ENCODE measurements at places on chromosomes 5 and 9.
A peak's percentile ranks its signal among the peaks of the same experiment; 100 is the strongest.

DNA sequence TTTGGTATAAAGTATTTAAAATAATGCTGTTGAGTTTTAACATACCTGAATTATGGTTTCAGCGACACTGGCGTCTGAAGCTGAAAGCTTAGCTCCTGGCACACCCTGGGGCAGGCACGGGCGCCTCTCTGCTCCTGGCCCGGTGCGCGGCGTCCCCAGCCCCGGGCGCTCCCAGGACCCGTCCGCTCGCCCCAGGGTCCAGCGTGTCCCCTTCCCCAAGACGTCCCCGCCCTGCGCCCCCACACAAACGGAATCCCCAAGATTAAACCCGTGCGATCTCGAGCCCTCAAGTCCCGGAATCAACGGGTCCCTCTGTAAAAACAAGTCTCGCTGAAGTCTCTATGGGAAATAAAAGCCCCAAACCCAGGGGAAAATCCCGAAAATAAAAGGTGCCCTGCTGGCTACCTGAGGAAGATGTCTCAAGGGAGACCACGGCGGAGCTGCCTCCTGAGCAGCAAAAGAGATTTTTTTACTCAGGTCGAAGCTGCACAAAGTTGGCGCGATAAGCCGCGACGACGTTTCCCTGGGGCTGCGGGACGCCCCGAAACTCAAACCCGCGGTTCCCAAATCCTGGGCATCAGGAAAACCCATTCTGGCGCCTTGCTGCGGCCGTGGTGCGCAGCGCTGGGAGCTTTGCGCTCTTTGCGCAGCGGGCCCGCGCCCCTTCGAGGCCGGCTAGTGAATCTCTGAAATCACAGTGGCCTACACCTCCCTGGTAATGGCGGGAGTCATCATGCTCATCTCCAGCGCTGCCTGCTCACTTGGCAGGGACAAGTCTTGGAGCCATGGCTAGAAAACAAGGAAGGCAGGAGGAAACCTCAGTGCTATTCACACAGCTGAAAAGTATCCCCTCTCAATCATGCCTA, 6.3 kb upstream of the IFNA8 start:
- DNase-seq: no peak

DNA sequence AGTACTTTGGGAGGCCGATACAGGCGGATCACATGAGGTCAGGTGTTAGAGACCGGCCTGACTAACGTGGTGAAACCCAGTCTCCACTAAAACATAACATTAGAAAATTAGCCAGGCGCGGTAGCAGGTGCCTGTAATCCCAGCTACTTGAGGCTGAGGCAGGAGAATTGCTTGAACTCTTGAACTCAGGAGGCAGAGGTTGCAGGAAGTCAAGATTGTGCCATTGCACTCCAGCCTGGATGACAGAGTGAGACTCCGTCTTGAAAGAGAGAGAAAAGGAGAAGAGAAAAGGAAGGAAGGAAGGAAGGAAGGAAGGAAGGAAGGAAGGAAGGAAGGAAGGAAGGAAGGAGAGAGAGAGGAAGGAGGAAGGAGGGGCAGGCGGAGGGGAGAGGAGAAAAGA, 45.1 kb downstream of the MYO10 start:
- DNase-seq: no peak

DNA sequence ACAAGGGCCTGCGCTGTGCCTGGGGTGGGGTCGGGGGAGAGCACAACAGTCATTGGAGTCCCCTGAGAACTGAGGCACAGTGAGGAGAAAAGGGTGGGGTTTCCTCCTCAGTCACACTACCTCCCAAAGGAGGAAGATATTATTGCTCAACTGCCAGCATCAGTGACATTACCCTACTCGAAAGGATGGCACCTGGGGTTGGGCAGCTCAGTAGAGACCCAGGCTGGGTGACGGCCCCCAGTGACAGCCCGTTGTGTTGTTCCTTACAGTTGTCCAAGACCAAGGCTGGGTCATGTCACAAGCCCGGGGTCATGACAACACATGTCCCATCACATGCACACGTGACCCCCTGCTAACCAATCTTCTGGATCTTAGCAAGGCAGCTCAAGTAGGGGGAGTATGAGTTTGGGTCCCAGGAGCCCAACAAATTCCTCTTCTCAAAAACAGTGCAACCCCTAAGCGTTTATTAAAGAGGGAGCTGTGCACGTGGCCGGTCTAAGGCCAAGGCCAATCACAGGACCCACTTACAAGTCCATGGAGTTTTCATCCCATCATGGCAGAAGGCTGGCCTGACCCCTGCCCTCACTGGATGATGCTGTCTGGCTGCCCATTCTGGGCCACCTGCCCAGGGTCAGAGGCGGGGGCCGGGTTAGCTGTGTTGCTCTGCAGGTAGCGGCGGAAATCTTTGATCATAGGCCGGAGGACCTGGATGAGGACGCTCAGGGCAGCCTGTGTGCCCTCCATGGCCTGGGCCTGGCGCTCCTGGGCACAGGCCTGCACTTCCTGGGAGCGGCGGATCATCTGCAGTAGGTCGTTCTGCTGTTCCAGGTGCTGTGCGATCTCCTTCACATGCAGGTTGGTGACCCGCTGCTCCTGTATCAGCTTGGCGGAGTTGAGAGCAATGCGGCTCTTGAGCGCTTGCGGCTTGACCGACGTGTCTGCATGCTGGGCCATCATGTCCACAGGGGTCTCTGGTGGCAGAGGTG, 4.0 kb downstream of the NAIF1 start:
- no peak for DNase-seq

GRCh38 chr5:122295138-122295537, 16.9 kb upstream of the SNCAIP start:
- DNase-seq: no peak

DNA sequence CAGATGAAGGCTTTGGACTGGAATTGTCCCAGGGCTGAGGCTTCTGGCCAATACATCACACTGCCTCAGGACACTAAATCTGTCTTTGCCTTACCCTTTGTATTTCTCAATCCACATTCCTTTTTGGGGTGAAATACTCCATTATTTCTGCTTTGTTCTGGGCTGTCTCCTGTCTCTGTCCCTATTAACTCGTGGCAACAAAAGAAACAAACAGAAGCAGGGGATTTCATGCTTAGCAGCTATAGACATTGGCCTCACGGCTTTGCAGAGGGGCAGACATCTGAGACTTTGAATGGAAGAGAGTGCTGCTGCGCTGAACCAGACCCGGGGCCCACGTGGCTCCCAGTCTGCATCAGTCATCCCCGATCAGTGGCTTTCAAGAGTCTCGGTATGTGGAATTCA, 129.7 kb downstream of the ARL15 start:
- DNase-seq: no peak

GRCh38 chr5:116144103-116144502, 59.3 kb downstream of the COMMD10 start:
- DNase-seq: no peak

- DNase-seq: peak; percentile 58
These were observed 252.2 kb downstream of the PIK3R1 start for GRCh38 chr5:68467794-68468193.

DNA sequence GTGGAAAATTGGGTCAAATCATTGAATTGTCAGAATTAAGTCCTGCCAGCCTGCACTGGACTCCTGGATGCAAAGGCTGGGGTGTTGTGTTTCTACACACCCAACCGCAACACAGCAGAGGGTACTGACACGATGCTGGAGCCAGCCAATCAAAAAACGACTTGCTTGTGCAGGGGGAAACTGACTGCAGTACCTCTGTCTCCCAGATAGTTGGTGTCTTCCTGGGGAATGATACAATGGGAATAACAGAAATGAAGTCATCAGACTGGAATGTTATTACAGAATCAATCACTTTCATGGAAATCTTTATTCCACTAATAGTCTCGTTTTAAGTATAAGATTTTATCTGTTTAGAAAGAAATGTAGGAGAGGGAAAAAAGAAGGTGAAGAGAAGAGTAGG, 330.3 kb downstream of the MLLT3 start:
- no peak for DNase-seq

GRCh38 chr5:38135486-38136039, 122.8 kb upstream of the EGFLAM start:
- no peak for DNase-seq

- no peak for DNase-seq
These were observed 559.5 kb upstream of the KLF4 start for GRCh38 chr9:108049026-108049607.

- DNase-seq: peak; percentile 37
These were observed 547 bp downstream of the ANP32B start for GRCh38 chr9:97983589-97984187.

GRCh38 chr5:11012295-11012694, 251.3 kb upstream of the DAP start:
- no peak for DNase-seq

DNA sequence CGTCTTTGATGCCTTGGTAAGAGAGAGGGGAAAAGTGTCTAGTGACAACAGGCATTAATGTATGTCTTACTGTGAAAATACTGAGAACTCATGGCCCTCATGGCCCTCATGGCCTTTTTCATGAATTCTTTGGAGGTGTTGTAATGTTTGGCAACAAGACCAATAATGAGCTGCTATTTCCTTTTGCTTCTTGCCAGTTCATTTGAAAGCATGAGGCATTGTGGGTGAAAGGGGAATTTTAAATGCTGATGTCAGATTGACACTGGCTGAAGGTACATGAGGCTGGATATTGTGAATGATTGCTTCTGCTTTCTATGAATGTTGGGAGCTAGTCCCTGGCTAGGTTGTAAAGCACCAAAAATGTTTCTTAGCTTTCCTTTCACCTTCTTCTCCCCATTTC, 79.2 kb downstream of the DOCK2 start:
- DNase-seq: no peak

- DNase-seq: no peak
These were observed 336.5 kb downstream of the DIRAS2 start for GRCh38 chr9:90306158-90306557.

DNA sequence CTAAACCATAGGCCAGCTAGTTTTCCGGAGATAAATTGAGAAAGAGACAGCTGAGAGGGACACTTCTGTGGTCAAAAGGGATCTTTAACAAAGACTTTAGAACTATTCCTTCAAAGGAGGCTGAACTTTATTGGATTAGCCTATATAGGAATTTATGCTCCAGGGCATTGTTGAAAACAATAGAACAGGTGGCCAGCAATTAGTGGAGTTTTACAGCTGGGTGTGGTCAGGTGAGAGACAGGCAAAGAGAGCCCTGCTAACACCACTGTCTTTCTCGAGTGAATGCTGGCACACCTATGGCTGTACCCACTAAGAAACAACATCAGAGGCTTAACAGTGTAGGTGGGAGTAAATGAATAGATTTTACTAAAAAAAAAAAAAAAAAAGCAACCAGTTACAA, 16.7 kb upstream of the TLR4 start:
- DNase-seq: no peak

GRCh38 chr5:122612901-122613300, 162.0 kb upstream of the SNX2 start:
- no peak for DNase-seq

GRCh38 chr5:67793418-67793817, 422.1 kb upstream of the PIK3R1 start:
- DNase-seq: no peak

GRCh38 chr5:159345861-159346260, 15.6 kb upstream of the IL12B start:
- no peak for DNase-seq

- DNase-seq: no peak
These were observed 18.3 kb upstream of the CCDC192 start for GRCh38 chr5:127684726-127685467.

- no peak for DNase-seq
These were observed 478.3 kb downstream of the EBF1 start for GRCh38 chr5:158621391-158621790.

DNA sequence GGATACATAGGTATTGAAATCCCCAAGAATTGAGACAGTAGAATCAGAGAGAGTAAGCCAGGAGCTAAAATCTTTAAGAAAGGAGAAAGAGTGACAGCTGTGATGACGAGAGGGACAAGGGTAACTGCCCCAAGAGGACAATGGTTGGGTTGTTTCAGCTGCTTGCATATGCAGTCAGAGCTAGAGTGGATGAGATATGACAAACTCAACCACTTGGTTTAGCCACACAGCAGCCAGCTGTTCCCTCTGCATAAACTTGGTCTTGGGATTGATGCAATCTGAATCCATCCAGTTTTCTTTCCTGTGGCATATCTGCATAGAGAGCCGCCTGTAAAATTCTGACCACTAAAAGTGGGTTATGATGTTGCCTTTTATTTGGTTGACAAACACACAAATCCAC, 100.7 kb downstream of the ZNF622 start:
- DNase-seq: no peak

DNA sequence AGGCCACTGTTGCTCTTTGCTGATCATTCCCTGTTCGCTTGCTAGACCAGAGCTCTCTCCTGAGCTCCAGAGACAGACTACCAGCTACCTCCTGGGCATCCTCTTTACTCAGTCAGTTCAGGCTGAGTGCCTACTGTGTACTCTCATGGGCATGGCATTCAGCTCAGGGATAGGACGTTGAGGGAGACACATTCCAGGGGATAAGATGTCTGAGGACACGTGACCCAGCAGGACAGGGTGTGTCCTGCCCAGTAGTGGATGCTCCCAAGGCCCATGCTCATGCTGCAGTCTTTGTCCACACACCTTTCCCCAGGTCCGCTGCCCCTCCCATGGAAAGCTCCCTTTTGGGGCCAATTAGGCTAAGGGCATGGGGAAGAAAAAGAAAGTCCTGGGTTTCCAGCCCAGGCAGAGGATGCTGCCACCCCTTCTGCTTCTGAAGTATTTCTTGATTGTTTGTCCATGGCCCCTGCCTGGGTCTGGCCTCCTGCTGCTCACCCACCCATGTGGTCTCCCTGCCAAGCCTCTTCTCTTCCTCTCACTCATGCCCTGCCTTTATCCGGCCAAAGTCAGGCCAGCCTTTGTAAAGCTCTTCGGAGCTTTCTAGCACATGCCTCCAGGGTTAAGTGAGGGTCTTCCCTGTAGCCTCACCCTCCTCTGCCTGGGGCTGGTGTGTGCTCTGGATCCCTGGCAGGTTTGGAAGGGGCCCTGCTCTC, 60.5 kb upstream of the PITX1 start:
- no peak for DNase-seq

DNA sequence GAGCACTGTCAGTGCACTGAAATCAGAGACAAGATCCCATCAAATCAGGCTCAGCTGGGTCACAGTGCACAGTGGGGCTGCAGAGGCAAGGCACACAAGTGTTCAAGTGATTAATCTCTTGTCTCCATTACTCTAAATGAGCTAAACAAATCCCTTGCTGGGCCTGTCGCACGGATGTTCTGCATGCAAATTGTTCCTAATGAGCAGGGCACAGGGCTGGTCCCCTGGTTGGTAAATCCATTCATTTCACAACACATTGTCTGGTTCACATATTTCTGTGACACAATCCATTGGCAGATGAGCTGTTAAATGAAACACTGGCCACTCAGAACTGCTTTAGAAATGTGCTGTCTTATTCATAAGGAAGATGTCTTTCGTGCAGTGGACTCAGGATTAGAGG, 167.9 kb upstream of the BRINP1 start:
- DNase-seq: no peak

GRCh38 chr5:37722236-37723161, 117.3 kb downstream of the GDNF start:
- no peak for DNase-seq
